Cardiac fibroblast (primary cell): ENCODE measurements at places on chromosomes 4 and X.

DNA sequence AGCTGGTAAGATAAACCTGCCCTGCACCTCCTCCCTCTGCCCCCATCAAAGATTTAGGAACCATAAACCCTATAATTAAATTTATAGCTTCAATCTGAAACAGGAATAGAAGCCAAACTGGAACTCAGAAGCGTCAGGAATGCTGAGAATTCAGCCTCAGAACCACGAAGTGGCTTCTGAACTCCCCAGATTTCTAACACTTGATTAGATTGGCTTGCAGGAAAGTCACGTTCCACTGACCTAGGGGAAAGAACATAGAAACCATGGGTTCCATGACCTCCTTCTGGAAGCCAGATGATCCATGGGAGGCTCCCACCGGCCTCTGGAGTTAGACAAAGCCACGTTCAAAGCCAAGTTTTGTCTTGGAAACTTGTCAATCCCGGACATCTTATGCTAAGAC lies 356.5 kb downstream of the MID1IP1 start:
- no peak for DNase-seq

- peak; percentile 9 for DNase-seq
These were observed 36.3 kb upstream of the ZFX start for GRCh38 chrX:24113181-24113580.

DNA sequence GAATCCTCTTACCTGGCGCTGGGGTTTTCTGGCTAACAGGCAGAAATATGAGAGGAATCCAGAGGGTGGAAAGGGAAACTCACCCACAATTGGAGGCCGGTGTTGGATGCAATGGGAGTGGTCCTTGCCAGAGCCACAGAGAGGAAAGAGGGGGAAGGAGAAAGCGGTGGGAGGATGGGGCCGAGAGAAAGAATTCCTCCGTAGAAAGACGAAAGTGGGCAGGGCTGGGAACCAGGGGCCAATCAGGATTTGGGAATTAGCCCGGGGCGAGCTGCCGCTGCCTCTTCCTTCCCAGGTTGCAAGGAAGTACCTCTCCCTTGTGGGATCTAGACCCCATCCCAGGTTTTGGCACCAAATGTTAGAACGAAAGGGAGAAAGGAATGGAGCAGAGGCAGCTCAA lies 83.1 kb upstream of the SPIN4 start:
- DNase-seq = no peak

GRCh38 chr4:93751411-93751810 lies 77.1 kb upstream of the ATOH1 start:
- no peak for DNase-seq

GRCh38 chrX:35351795-35352483 lies 409.3 kb downstream of the FAM47B start:
- no peak for DNase-seq

GRCh38 chrX:2820136-2820771 lies 8.5 kb upstream of the GYG2 start:
- DNase-seq = no peak

DNA sequence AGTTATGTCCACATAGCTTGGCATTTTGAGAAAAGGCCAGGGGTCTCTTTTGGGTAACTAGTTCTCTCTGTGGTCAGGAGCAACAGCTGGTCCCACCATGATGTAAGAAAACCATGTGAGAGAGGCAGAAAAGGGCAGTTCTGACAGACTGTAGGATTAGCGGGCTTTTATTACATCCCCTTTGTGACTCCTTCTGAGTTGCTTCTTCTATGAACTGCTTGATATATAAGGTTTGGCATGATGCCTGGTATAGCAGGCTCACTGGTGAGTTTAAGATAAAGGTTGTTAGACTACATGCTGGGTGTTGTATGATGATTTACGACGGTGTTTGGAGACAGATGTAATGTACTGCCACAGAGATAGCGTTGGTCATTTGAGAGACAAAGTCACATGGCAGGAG lies 2308.1 kb upstream of the AGA start:
- no peak for DNase-seq

DNA sequence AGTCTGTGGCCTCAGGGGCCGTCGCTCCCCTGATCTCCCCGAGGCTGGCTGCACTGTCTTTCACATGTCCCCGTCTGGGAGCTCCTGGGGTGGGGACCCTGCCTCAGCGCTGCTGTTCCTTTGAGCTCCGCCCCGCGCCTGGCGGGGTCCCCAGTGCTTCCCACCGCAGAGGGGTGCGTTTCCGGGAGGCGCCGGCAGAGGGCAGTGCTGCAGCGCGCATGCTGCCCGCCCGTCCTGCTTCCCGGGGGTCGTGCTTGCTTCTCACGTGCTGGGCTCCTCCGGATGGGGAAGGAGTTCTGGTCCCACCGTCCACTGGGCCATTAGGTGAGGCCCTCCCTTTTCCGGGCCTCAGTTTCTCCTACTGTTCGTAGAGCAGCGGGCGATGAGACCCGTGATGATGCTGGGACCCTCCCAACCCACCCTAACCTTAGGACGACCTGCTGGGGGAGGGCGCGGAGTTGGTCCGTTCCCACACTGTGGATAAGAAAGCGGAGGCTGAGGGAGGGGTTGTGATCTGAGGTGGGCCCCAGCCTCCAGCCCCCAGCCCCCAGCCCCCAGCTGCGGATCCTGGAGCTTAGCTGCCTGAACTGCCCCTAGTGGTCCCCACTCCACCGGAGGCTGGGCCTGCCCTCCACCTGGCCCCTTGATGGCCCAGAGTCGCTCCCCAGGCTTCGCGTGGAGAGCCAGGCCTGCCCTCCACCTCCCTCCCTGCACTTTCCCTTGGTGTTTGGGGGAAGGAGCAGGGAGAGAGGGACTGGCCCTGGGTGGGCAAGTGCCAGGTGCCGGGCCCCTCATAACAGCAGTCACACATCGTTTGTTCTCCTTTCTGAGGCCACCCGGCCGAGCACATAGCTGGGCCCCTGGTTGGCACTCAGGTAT lies 15.3 kb downstream of the CPZ start:
- DNase-seq = no peak

- no peak for DNase-seq
These were observed 6.9 kb downstream of the PDE6B start for GRCh38 chr4:632196-632790.

- peak; percentile 59 for DNase-seq
These were observed 16.8 kb downstream of the PTTG2 start for GRCh38 chr4:37976991-37977470.
